ENCODE measurements at places on chromosomes 2 and 18.
A peak's percentile ranks its signal among the peaks of the same experiment; 100 is the strongest.

DNA sequence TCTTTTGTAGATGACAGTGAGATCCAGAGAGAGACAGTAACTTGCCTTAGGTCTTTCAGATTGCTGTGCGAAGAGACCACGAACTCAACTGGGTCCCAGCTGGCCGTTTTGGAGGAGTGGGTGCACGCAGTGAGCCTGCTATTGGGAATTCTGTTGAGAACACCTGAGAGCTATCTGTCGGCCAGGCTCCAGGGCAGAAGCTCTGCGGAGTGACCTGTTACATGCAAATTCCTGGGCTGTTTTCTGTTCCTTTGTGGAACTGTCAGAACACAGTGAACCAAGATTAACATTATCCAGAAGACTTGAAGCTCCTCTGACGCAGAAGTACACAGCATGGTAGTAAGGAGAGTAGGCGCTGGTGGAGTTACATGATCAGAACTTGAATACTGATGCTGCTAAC lies 99.5 kb upstream of the LMAN1 start:
- no peak for DNase-seq

GRCh38 chr18:43078478-43079092 lies 36.9 kb downstream of the RIT2 start:
- DNase-seq, result no peak

GRCh38 chr2:126660971-126661370 lies 5.0 kb downstream of the GYPC start:
- DNase-seq, result no peak

DNA sequence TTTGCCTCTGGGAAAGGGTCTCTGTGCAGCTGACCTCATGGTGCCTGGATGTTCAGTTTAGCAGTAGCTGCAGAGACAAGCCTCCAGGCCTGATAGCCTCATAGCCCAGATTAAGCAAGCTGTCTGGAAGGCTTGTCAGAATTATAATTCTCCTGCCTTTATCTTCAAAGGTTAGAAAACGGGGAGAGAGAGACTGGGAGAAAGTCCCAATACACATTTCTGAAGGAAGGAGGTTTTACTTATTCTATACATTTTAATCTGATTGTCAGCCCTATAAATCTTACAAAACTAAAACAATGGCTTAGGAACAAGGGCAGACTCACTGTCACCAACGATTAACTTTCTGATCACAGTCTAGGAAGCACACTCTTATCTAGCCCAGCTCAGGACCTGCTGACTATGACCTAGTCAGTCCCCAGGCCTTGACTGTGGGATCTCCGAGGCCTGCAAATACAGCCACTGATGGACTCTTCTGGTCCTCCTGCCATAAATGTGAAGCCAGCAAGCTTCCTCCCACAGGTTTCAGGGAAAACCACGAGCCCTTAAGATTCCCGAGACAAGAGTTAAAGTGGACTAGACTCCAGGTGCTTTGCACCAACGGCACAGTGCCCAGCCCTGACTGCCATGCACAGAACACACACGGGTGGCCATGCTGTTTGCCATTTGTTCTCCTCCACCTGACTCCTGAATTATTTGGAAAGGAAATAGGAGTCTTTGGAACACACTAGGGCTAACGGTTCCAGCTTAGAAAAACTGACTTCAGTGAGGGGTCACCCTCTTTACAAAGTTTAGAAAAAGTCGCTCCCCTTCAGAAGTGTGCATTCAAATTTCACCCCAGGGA lies 111.4 kb upstream of the SMAD7 start:
- DNase-seq, result no peak

DNA sequence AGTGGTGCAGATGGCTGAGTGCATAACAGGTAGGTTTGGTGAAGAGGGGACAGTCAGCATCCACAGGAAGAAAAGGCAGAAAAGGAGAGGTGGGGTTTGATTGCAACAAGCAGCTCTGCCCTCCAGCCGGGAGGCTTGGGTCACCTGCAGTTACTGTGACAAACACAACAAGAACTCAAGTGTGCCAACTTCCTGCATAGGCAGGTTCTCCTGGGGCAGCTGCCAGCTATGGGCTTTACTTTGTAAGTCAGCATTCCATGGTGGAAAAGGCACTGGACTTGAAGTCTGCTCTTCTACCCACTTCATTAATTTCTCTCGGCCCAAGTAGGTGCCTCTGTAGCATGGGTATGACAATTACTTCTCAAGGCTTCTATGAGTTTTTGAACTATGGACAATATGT lies 98.9 kb downstream of the MYT1L start:
- DNase-seq, result no peak

- peak; percentile 66 for DNase-seq
Observed at GRCh38 chr2:239200646-239201530, 199.9 kb downstream of the HDAC4 start.

DNA sequence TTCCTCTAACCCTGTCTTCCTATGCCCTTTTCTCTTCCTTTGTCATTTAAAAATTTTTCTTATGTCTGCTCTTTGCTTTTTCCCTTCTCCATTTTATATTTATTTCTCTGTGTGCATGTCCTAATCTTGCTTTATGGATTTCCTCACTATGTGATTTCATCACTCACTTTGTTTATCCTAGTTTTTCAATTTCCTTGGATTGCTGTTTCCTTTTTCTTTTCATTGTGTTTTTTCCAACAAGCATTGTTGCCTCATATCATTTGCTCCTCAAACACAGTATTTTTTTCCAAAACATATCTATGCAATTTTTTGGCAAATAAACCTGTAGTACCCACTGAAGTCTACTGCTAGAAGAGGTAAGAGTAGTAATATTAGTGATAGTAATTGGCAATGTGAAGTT lies 67.4 kb upstream of the PNPT1 start:
- DNase-seq, result no peak

DNA sequence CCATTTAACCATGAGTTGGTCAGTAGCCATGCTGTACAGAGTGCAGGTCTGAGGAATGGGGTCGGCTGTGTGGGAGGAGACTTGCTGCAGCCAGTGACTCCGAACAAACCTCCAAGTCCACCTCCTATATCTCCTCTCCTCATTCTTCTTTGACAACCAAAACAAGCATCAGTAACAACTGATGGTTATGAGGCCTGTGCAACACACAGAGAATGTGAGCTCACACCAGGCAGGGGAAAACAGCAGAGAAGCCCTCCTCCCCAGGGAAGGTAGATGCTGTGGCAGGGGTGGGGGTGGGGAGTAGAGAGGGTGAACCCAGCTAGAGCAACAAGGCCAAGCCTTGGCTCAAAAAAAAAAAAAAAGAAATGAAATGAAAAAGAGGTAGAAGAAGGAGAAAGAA lies 12.3 kb upstream of the CNGA3 start:
- DNase-seq, result no peak

GRCh38 chr2:40300391-40300790 lies 151.5 kb downstream of the SLC8A1 start:
- DNase-seq, result no peak

- no peak for DNase-seq
Observed at GRCh38 chr2:108921096-108922030, 67.7 kb downstream of the EDAR start.

DNA sequence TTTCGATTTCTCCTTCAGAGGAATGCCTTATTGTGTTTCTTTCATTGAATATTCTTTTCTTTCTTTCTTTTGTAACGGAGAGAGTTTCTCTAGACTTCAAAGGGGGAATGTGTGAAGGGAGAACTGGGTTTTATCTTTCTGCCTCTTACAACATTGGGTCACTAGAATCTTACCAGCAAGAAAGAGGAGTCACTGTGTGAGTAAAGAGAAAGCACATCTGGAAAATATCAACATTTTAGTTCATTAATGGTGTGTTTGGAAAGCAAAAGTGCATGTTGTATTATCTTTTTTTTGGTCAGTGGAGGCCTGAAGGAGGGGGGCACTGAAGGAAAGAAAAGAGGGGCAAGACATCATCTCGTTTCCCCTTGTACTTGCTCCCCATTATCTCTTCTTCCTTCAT lies 86.6 kb upstream of the THOC1 start:
- DNase-seq, result no peak

- no peak for DNase-seq
Observed at GRCh38 chr2:46188041-46188716, 109.0 kb upstream of the EPAS1 start.

- no peak for DNase-seq
Observed at GRCh38 chr2:126843081-126843480, 55.6 kb upstream of the TEX51 start.

- DNase-seq, result no peak
Observed at GRCh38 chr2:72271766-72272641, 124.3 kb upstream of the CYP26B1 start.

- no peak for DNase-seq
Observed at GRCh38 chr2:23524261-23524706, 139.3 kb downstream of the KLHL29 start.

GRCh38 chr2:150994076-150994475 lies 267.6 kb downstream of the RBM43 start:
- no peak for DNase-seq

DNA sequence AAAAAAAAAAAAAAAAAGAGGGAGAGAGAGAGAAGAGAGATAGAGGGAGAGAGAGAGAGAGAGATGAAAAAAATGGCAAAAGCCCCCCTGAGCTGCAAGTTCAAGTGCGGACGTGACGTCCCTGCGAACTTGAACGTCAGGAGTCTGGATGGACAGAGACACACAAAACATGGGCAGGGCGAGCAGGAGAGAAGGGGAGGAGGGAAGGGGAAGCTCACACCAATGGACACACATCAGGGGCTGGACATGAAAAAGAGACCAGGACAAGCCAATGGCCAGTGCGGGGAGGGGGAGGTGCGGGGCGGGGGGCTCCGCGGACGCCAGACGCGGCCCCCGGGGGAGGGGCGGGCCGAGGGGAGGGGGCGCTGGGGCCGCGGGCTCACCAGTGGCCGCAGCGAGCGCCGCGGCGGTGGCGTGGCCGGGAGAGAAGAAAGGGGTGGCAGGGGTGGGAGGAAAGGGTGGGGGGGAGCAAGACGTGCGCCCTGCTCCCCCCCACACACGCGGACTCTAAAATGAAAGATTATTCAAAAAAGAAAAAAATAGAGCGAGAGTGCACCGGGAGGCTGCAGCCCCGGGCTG lies at the start of gene BCL11A:
TSS of gene BCL11A (minus strand) at position 160 of the 579 bp plus-strand sequence. CDS start 384 bp downstream, outside the sequence.
- no peak for DNase-seq

DNA sequence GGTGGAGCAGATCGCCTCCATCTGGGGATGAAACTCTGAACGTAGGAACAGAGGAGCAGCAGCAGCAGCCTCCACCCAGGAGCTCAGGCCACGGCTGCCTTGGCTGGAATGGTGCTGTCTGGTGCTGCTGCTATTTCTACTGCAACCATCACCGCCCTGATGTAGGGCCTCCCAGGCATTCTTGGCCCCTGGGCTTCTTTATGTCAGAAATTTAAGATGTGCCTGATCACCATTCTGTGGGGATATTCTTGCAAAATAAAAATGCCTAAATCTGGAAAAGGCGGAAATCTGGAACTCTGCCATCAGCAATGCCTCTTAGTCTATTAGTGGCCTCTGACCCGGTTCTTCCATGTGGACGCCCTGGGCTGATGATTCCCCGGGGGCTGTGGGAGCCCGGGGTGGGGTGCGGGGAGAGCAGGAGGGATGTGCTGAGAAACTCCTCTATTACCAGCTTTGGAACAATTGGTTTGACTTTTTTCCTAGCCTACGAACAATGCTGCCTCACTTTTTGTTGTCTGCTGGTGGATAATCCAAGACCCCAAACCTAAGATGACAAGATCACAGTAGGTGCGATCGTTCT lies 47.2 kb downstream of the FAM124B start:
- no peak for DNase-seq
